ENCODE measurements at places on chromosomes 3 and 15.

DNA sequence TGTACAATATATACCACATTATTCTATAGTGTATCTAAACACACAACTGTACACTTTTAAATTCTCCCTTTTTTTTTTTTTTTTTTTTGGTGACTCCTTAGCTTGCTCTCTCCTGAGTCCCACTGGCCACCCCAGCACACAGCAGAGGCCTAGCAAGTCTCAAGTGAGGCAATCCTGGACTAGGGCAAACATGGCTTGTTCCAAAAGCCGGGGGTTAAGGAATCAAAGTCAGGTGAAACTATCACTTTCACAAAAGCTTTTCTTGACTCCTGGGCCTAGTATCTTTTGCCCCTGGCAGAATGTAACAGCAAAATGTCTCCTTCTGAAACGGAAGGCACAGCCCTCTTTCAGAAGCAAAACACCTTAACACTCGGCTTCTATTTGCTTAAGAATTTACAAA lies 5.8 kb downstream of the EOMES start:
- no peak for DNase-seq

DNA sequence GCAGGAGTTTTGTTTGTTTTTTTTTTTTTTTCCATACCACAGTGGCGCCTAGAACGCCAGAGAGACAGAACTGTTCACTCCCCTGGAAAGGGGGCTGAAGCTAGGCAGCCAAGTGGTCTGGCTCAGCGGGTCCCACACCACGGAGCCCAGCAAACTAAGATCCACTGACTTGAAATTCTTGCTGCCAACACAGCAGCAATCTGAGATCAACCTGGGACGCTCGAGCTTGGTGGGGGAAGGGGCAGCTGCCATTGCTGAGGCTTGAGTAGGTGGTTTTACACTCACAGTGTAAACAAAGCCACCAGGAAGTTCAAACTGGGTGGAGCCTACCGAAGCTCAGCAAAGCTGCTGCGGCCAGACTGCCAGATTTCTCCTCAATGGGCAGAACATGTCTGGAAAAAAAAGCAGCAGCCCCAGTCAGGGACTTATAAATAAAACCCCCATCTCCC lies 29.8 kb downstream of the SPICE1 start:
- no peak for DNase-seq

GRCh38 chr3:198080521-198081384 lies 120.7 kb downstream of the LMLN start:
- DNase-seq, result peak; percentile 66

DNA sequence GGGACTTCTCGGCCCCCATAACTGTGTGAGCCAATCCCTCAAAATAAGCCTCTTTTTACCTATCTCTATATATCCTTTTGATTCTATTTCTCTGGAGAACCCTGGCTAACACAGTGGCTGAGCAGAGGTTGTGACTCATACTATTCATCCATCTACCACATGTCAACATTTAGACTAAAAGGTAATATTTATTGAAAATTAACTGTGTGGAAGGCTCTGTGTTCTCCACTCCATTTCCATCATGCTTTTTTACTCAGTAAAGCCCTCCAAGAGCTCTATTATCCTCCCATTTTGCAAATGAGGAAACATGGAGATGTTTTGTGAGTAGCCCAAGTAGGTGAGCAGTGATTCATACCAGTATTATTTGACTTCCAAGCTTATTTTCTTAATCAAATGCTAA lies 217.9 kb upstream of the DCBLD2 start:
- peak; percentile 19 for DNase-seq

DNA sequence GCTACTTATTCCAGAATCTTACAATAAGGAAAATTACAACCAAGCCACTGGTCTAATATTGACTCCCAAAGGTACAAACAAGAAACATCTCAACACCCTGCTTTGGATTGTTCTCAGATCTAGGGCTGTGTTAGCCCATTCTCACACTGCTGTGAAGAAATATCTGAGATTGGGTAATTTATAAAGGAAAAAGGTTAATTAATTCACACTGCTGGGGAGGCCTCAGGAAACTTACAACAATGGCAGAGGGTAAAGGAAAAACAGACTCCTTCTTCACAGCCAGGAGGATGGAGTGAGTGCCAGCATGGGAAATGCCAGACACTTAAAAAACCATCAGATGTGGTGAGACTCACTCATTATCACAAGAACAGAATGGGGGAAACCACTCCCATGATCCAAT lies 208.3 kb downstream of the ULK4 start:
- no peak for DNase-seq

GRCh38 chr15:65326117-65326526 lies 21.6 kb downstream of the RNU5B-1 start:
- no peak for DNase-seq

GRCh38 chr15:101267320-101268104 lies 9.8 kb downstream of the SELENOS start:
- DNase-seq, result peak; percentile 71

GRCh38 chr15:48063411-48063985 lies 57.3 kb upstream of the SLC24A5 start:
- no peak for DNase-seq

DNA sequence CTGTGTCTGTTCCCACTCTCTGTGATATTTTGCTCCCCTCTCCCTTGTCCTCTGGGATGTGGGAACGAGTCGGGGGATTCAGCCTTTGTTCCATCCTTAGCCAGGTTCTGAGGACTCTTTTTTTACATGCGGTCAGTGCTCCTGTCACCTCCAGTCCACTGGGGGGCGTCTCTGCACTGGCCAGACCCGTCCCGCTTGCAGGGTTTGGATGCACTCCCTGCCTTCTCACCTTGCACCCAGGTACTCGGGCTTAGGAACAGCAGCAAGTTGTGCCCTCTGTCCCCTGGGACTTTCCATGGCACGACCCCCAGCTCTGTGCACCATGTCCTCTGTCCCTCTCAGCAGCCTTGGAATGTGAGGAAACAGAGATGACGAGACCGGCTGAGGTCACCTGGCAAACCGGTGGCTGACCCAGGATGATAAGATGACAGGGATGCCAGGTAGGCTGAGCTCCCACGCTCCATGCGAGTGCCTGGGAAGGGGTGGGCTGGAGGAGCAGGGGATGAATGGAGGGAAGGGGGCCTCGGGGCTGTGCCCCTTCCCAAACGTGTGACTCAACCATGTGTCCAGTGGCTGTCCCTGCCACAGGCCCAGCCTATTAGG lies 27.3 kb upstream of the FGD5 start:
- DNase-seq, result peak; percentile 17

- DNase-seq, result no peak
These were observed 8.1 kb downstream of the XIRP1 start for GRCh38 chr3:39184081-39184967.

DNA sequence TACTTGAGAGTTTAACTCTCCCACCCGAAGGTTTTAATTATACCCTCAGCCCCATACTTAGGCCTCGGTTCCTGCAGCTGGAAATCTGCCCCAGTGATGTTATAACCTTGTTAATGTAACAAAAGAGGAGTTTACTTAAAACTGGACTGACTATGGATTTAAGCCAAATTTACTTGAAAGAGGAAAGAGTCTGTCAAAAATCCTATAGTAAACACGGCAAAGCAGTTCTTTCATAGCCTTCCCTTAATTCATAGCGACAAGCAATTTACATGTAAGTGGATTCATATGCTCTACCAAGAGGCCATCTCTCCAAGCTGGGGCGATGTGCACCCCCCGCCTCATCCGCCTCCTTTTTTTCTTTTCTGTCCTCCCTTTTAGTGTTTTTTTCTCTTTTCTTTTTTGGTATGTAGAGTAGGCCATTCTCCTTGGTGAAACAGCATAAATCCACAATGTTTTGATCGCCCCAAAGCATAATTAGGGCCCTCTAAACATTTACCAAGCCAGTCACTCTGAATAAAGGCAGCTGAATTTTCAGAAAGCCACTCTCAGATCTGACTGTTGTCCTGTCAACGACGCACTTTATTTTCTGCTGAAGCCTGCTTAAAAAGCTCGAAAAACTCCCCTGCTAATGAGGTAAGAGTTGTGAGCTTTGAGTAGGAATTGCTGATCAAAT lies 373.1 kb upstream of the WNT5A start:
- DNase-seq, result no peak

DNA sequence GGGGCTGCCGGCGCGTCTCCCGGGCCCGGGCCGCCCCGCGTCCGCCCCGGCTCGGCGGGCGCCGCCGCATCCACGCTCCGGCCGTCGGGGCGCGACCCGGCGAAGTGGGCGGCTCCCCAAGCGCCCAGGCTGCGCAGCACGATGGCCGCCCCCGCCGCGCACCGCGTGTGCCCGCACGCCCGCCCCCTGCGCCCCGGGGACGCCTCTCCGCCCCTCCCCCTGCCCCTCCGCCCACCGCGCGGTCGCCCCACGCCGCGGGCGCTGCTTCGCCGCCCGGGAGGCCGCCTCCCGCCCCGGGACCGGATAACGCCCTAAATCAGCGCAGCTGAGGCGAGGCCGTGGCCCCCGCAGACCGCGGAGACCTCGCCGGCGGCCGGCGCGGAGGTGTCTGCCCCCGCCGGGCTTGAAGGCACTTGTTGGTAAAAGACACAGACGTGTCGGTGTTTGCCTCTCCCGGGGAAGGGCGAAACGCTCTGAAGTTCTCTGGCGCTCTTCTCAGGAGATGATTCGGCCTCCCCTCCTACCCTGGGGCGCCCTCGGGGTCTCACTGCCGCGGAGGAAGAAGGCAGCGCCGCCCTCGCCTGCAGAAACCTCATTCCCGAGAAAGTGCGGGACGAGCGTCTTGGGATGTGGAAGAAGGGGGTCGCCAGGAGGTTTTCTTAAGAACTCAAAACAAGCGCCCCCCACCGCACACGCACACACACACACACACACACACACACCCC lies at the start of gene BNC1:
Gene BNC1 (minus strand): TSS at position 106 of the 725 bp plus-strand sequence. CDS start 36 bp downstream, at position 70.
- DNase-seq, result no peak

DNA sequence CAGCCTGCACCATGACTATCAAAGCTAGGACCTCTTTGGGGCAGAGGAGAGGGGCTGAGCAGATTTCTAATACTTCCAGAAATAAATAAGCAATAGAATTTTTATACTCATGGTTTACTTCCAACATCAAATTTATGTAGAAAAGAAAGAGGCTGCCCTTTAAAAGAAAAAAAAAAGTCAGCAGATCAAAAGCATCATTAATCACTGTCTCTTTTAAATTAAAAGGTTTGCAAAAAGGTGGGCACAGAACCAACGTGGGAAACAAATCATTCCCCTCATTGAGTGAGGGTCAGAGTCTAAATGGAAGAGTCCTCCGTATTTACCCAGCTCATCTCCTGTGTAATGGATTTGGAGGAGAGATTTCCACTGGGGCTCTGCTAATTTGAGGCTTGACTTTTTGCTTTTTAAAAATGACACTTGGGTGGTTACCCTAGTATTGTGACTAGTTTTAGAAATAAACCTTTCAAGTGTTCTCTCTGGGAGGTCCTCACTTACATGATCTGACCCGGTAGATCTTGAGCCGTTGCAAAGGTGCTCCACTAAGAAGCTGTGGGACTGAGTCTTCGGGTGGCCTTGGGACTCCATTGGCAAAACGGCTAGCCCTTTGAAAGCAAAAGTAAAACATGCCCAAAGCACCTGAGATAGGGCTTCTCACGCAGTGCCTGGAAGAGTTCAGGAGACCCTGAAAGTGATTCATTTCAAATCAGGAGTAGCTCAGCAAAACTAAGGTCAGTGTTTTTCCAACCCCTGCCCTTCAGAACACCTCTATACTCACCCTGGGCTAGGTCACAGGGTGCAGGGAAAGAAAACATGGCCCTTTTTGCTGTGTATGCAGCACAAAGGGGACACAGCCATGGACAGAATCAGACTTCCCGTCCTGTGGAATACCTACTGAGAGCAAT lies 320.9 kb downstream of the FOXP1 start:
- DNase-seq, result no peak

DNA sequence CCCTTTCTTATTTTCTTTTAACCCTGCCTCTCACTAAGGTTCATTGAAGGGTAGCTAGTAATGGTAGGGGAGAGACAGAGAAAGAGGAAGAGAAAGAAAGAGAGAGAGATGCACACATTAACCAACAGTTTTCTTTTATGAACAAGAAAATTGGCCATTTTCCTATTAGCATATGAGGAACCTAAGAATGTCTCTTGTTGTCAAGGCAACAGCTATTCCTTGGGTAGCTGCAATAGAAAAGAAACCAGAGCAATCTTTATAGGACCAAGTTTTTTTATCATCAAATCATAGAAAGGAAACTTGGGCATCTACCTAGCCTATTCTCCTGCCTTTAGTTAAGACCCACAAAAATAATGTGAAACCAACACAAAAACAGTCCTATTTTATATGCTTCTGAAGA lies 15.0 kb upstream of the CCDC39 start:
- DNase-seq, result no peak

- no peak for DNase-seq
These were observed 80.9 kb downstream of the PDE8A start for GRCh38 chr15:85062560-85062959.

GRCh38 chr3:176009256-176009655 lies 1150.1 kb downstream of the NAALADL2 start:
- DNase-seq, result no peak

GRCh38 chr3:186208296-186208989 lies 99.6 kb upstream of the ETV5 start:
- no peak for DNase-seq

- peak; percentile 29 for DNase-seq
These were observed 141.6 kb upstream of the SLC2A2 start for GRCh38 chr3:171168086-171168485.

DNA sequence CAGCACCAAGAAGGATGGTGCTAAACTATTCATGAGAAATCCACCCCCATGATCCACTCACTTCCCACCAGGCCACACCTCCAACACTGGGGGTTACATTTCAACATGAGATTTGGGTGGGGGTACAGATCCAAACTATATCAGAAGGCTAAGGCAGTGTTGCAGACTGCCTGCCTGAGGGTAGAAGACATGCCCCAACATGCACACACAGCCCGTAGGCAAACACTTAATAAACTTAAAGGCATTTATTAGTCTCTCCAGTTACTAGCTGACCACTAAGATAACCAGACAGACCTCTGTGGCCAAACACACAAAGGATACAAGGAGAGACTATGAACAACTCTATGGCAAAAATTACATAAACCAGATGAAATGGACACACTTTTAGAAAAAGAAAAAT lies 10.2 kb downstream of the FAM162A start:
- DNase-seq, result no peak

GRCh38 chr3:59290358-59290757 lies 240.5 kb upstream of the CFAP20DC start:
- DNase-seq, result no peak

GRCh38 chr3:76527773-76528172 lies 512.1 kb upstream of the ROBO2 start:
- peak; percentile 6 for DNase-seq
